ENCODE measurements at places on chromosomes 1 and 21.
A peak's percentile ranks its signal among the peaks of the same experiment; 100 is the strongest.

DNA sequence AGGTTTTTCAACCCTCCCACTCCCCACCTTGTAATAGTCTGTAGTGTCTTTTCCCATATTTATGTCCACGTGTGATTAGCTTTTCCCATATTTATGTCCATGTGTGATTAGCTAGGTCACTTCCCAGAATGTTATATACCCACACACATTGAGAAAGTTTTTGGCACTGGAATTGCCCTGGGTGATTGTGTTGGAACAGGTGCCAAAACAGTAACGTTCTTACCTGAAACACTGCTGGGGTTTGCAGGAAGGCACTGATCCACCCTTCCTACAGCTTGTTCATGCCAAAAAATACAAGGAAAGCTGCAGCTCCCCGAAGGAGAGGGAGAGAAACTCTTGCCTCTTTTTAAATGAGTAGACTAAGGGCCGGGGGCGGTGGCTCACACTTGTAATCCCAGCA is 68.0 kb upstream of the CXADR start:
- no peak for DNase-seq

GRCh38 chr1:190540366-190540765 is 62.7 kb upstream of the BRINP3 start:
- no peak for DNase-seq

DNA sequence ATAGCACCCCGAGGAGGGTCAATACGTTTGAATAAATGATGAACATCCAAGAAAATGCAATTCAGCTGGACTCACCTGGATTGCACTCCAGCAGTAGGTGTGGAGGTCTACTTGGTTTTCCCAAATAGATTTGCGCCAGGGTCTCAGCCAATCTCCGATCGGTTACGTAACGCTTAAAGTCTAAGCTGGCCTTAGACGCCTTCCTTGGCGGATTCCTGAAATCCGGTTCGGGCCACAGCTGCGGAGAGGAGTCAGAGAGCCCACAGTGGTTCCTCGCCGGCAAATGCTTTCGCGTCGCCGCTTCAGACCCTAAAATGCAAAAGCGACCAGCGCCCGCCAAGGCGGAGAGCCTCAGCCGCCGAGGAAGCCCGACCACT is 322 bp downstream of the TFB2M start:
- no peak for DNase-seq

- no peak for DNase-seq
These were observed 48.9 kb downstream of the C4BPA start for GRCh38 chr1:207152792-207153468.

- no peak for DNase-seq
These were observed 37.1 kb upstream of the SOD1 start for GRCh38 chr21:31622397-31622796.

DNA sequence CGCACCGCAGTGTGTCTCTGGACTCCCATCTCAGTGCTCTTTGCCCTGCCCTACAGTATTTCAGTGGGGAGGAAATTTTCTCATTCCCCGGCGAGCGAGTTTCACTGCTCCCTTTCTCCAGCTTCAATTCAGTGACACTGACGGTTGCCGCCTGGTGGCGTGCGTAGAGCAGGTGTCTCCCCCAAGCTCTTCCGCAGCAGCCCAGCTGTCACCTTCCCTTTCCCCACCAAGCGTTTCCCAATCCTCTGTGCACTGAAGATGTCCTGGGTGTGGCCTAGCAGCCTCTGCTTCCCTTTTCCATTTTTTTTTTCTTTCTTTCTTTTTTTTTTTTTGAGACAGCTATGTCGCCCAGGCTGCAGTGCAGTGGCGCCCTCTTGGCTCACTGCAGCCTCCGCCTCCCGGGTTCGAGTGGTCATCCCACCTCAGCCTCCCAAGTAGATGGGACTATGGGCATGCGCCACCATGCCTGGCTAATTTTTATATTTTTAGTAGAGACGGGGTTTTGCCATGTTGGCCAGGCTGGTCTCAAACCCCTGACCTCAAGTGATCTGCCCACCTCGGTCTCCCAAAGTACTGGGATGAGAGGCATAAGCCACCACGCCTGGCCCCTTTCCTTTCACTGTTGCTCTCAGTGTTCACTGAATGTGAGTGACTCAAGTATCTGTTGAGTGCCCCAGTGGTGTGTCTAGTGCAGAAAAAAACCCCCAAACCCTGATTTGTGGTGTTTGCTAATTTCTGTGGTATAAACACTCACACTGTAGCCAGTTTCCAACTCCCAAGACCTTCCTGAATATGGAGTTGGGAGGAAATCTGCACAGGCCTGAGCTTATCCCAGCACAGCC is 30.1 kb downstream of the TNFRSF1B start:
- peak; percentile 94 for DNase-seq

DNA sequence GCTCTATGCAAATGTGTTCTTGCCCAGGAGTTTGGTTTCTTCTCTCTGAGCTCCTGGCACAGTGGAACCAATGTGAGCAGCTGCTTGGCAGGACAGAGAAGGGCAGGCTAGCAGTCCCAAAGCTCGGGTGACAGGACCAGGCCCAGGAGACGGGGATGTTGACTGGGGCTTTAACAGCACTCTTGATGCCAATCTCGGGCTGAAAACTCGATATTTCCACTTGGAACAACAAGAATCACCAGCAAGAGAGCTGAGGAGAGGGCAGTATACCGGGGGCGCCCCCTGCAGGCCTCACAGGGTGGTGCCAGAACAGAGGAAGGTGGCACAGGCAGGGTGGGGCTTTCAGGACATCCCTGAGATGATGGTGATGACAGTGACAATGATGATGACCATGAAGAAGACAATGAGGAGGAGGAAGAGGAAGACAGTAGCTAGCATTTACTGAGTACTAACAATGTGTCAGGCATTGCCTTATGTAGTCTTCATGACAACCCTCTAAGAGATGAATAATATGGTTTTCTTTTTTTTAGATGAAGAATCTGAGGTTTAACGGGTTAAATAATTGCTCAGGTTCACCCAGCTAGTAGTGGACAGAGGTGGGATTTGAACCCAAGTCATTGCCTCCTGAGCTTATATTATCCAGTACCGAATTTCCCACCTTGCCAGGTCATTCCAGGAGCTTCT is 2.7 kb upstream of the KCNJ9 start:
- peak; percentile 82 for DNase-seq

- peak; percentile 84 for DNase-seq
These were observed 8.5 kb downstream of the IRF2BP2 start for GRCh38 chr1:234601301-234602017.

DNA sequence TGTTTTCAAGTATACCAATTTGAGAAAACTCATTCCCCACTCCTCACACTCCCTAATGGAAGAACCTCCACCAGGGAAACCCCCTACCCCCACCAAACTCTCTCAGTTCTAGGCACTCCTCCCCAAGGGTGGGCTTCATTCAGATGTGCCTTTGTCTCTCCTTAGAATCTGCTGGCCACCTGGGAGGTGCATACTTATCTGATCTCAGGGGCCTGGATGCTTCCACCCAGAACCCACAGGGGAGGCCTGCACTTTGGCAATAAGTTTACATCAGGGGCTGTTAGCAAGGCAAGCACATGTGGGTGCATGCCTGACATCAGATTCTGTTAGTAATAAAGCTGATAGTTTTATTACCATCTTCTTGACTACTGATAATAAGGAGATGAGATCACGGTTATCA is 32.5 kb upstream of the SLAMF9 start:
- DNase-seq = no peak

GRCh38 chr21:18986197-18986596 is 582.6 kb upstream of the TMPRSS15 start:
- DNase-seq = no peak

GRCh38 chr1:81312272-81312754 is 488.4 kb upstream of the ADGRL2 start:
- DNase-seq = no peak

GRCh38 chr1:171940368-171940767 is 99.1 kb downstream of the DNM3 start:
- no peak for DNase-seq

GRCh38 chr1:38781872-38782617 is 77.5 kb downstream of the RRAGC start:
- DNase-seq = no peak

GRCh38 chr21:36627242-36627641 is 71.7 kb upstream of the SIM2 start:
- DNase-seq = no peak

DNA sequence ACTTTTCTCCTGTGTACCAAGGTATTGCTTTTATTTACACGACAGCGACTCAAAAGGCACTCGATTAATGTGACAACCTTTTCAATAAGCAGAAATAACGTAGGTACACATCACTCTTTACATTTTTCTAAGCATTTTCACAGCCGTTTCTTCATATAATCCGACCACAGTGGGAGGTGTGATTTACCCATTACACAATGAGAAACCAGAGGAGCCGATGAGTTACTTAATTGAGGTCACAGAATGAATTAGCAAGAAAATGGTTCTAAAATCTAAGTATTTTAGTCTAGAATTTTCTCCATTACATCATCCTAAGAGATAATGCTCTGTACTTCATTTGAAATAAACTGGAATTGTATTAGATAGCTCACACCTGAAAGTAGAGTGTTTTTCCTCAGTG is 71.5 kb downstream of the UMODL1 start:
- DNase-seq = no peak

DNA sequence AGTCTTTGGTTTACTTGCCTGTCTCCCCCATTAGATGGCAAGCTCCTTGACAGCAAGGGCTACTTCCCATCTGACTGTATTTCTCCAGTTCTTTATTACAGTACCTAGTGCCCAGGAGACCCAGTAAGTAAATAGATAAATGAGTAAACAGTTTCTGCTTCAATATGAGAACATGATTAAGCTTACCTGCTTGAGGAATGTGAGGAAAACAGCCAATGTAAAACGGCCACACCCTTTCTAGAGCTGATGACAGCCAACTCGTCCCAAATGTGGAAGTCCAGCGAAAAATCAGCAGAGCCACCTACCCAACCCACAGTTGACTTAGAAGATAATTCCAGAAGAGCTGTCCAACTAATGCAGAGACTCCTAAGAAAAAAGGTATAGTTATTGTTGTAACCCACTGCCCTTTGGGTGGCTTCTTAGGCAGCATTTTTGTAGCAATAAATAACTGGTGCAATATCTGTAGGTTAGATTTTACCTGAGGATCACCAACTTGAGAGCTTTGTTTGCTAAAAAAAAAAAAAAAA is 6.5 kb upstream of the DR1 start:
- DNase-seq = no peak

DNA sequence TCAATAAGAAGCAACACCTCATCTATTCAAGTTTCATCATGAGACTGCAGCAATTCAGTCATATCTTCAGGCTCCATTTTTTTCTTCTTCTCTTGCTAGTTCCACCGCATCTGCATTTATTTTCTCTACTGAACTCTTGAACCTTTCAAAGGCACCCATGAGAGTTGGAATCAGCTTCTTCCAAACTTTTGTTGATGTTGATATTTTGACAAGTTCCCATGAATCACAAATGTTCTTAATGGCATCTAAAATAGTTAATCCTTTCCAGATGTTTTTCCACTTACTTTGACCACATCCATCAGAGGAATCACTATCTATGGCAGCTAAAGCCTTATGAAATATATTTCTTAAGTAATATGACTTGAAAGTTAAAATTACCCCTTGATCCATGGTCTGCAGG is 434.3 kb downstream of the GPATCH2 start:
- no peak for DNase-seq

- peak; percentile 29 for DNase-seq
These were observed 59.4 kb upstream of the FAM20B start for GRCh38 chr1:178966312-178966711.

- DNase-seq = no peak
These were observed 283.9 kb downstream of the DPYD start for GRCh38 chr1:97636941-97637340.

DNA sequence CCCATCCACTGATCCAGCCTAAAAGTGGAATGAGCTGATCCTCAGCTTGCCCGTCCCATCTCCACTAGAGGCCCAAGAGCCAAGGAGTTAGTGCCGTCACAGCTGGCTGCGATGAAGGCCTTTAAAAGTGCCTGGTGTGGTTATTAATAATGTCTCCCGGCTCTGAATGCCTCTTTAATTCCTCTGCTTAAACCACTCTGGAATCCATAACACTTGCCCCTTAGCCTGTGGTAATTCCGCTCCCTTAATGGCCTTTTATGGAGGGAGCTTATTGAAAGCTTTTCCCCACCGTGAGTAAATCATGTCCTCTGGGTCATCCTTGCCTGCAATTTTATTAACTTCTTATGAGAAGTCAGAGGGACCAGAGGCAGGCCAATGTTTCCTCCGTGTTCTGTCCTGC is 55.4 kb downstream of the UBIAD1 start:
- DNase-seq = no peak

DNA sequence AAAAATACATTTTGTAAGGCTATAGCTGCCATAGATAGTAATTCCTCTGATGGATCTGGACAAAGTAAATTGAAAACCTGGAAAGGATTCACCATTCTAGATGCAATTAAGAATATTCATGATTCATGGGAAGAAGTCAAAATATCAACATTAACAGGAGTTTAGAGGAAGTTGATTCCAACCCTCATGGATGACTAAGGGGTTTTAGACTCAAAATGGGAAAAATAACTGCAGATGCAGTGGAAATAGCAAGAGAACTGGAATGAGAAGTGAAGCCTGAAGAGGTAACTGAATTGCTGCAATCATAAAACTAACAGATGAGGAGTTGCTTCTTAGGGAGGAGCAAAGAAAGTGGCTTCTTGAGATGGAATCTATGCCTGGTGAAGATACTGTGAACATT is 230.8 kb downstream of the KCTD3 start:
- no peak for DNase-seq

GRCh38 chr1:42990757-42991346 is 32.2 kb upstream of the SLC2A1 start:
- no peak for DNase-seq

DNA sequence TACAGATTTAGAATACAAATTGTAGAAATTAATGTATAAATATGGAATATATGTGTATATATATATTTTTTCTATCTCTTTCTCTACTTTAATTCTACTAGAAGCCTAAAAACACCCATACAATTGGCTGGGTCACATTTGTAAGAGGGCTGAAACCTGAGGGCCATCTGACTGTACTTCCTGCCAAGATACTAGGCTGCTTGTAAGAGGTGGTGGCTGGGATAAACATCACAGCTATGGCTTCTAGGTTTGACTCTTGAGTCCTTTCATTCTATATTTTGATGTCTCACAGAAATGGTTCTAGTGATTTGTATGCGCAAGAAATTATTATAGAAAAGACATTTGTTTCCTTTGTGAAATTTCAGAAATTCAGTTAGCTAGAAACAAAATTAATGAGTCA is 1155.2 kb upstream of the B3GALT2 start:
- DNase-seq = no peak

- no peak for DNase-seq
These were observed 55.5 kb downstream of the CAPN8 start for GRCh38 chr1:223609977-223610376.

- no peak for DNase-seq
These were observed 50.8 kb downstream of the TOMM20 start for GRCh38 chr1:235077571-235078479.

GRCh38 chr1:154935749-154936554 is 567 bp downstream of the PMVK start:
- DNase-seq = no peak

GRCh38 chr1:231338270-231339128 is at the start of gene SPRTN:
TSS of gene SPRTN (plus strand) at chr1:231338293. CDS start at chr1:231338384, 91 bp downstream.
- peak; percentile 31 for DNase-seq

Data from KBM-7 (cell line).